ENCODE measurements at places on chromosomes 12 and 14.

GRCh38 chr12:14716848-14717444 lies 20.5 kb upstream of the GUCY2C start:
- DNase-seq = peak; percentile 15

GRCh38 chr12:130236446-130236845 lies 74.2 kb downstream of the FZD10 start:
- DNase-seq = no peak

DNA sequence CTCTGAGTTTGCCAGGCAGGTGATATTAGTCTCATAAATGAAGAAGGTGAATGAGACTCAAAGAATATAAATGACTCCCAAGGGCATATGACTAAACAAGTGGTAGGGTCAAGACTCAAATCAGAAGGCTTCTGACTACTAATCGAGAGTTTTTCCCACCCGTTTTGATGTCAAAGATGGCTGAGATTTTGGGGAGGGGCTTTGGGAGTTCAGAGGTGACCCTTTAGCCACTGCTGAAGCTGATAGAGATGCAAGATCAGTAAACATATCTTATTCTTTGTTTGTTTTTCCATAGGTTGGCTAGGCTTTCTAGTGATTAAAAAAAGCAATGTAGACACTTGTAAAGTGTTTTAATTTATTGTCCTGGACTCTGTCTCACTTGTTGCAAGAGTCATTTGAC lies 239.6 kb upstream of the PLEKHG7 start:
- no peak for DNase-seq

DNA sequence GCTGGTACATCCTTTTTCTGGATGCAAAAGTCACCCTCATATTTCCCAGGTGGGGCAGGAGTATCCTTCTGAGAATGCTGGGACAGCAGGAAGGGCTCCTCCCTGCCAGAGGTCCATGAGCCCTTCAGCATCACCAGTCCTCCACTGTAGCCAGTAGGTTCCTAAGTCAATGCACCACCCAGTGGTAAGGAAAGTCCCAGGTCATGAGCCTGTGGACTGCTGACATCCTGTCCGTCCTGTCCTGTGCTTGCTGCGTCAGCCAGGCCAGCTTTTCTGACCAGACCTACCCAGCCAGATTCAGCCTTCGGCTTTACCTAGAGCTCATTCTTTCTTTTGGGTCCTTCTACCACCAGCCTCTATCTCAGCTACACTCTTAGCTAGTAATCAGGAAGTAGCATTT lies 23.0 kb upstream of the ACTN1 start:
- DNase-seq = no peak

DNA sequence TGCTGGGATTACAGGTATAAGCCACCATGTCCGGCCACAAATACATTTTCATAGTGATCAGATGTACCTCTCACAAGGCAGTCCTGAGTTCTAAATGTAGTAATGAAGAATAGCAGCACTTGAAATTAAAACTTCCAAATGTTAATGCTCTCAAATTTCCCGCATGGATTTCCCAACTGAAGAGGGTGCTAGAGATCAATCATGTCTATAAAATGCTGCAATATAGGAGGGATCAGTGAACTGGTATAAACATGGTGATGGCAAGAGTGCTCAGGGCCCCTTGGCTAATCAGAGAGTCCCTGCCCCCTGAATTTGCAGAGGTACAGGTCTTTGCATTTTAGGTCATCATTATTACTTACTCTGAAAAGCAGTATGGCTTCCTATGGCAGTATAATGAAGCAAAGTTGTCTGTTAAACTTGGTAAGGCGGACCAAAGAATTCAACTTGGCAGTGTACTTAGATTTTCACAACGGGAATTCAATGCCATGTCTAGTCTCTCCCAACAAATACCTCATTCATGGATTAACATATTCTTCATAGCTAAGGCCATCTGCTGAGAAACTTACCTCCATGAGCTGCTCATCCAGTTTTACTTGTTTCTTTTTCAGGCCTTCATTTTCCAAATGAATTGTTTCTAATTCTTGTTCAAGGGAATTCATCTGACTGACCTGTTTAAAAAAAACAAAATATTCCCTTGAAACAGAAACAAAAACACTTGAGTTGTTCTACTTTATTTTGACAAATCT lies 67.0 kb upstream of the SAV1 start:
- no peak for DNase-seq

- DNase-seq = no peak
Measured at GRCh38 chr12:82097877-82098276, 260.3 kb downstream of the CCDC59 start.

GRCh38 chr12:2387103-2387834 lies 334.5 kb downstream of the CACNA1C start:
- no peak for DNase-seq

DNA sequence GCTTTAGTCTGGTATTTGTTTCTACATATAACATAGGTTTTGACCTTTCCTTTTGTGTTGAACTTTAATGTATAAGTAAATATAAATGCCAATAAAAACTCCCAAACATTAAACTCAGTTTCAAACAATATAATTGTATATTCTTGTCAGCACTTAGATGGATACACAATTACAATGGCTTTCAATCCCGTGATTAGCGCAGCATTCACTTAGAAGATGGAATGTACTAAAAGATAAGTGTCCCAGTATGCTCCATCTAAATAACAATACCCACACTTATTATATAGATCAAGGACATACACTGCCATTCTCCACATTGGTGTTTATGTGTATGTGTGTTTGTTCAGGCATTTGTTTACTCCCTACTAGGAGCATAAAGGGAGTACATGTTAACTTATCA lies 193.1 kb downstream of the SOX5 start:
- DNase-seq = no peak

DNA sequence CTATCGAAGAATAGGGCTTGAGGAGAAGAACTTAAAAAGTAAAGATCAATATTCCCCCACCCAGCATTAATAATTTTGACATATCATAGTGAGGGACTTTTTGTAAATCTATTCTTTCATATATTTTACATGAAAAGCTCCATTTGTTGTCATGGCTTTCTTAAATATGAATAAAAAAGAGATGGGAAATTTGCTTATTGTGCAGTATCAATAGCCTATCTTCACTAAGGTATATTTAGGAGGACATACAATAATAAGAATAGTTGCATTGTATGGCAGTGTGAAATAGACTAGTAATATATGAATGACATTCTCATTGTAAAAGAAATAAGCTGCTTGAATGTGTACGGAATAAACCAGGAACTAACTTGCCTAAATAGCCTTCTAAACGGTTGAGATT lies 5.5 kb upstream of the TCP11L2 start:
- DNase-seq = no peak

DNA sequence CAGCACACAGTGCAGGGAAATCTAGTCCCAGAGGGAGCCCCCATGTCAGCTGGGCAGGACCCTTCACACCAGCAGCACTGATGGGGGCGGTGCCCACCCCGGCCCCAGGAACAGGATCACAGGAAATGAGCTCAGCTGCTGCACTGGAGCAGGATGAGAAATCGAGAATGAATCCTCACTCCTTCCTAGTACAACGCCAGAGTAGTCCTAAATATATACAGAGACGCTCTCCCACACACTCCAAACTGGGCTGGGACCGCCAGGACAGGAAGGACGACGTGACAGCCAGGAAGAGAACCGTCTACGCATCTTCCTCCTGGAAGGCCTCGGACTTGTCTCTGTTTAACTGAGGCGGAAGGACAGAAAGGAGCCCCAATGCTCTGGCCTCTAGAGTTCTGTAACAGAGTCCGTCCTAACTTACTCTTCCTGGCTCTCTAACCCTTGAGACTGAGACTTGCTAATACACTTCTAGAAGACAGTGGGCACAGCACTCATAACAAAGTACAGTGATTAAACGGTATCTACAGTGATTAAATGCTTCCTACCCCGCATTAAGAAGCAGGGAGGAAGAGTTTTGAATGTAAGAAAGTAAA lies 33.4 kb downstream of the CDC42BPB start:
- DNase-seq = no peak

- no peak for DNase-seq
Measured at GRCh38 chr12:91852634-91853033, 293.0 kb downstream of the BTG1 start.

DNA sequence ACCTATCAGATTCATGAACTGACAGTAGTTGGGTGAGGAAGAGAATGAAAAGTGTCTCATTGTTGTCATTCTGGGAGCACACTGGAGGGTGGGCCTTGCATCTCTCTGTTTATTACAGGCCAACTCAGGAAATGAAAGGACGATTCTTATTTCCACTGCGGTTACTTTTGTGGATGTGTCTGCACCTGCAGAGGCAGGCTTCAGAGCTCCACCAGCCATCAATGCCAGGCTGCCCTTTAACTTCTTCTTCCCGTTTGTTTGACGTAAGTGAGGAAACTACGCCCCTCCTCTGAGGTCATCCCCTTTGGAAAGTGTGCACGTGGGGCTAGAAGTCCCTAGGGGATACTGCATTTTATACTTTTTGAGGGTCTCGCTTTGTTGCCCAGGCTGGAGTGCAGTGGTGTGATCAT lies 33.7 kb downstream of the TCTN1 start:
- DNase-seq = no peak

DNA sequence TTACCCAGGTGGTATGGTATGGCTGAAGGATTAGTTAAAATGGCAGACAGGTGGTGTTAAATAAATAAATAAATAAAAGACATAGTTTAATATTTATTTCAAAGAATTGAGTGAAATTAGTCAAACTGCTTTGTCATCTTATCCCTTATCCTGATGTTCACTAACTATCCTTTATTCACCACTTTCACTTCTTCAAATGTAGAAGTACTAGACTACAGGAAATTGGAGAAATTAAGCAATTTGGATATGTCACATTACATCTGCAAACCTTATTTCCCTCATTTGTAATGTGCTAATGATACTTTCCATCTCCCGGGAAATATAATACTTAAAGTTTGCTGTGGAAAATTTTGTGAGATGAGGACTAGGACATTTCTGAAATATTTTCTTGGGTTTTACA lies 1195.7 kb downstream of the LRFN5 start:
- no peak for DNase-seq

DNA sequence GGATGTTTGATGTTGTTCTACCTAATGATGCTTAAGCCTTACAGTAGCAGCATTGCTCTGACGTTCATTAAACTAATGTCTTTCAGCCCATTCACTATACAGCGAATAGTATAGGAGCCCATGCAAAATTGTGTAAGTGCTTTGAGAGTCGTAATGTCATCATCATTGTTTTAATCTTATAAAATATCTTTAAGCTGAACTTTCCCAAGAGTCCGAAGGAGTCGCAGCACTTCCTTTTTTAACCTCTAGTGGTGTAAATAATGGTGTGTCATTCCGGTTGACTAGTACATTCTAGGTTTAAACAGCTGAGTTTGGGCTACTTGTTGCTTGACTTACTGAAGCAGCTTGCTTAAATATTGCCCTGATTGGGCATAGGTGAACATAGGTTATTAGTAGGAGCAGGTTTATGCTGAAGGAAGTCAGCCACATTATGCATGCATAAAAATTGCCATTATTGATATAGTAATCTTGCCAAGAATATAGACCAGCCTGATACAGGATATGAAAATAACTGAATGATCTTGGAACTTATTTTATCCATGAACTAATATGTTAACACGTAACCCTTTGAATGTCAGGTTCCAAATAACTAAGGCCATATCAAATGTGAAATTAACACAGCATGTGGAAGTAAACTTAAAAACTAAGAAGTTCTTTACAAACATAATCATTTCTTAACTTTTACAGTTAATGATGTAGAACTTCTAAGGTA lies 2.6 kb downstream of the WNK1 start:
- no peak for DNase-seq

Measured in AG09319 (cell line).